ENCODE measurements at places on chromosomes 13 and 19.

- DNase-seq, result no peak
These were observed 38.3 kb upstream of the C19orf12 start for GRCh38 chr19:29753190-29753933.

- no peak for DNase-seq
These were observed 5.0 kb downstream of the PPP1R37 start for GRCh38 chr19:45097776-45098520.

GRCh38 chr13:96020155-96020575 is 33.0 kb downstream of the UGGT2 start:
- DNase-seq, result no peak

- no peak for DNase-seq
These were observed 646 bp downstream of the TMEM161A start for GRCh38 chr19:19137556-19138108.

- no peak for DNase-seq
These were observed 56.4 kb upstream of the MIR17HG start for GRCh38 chr13:91291078-91291477.

DNA sequence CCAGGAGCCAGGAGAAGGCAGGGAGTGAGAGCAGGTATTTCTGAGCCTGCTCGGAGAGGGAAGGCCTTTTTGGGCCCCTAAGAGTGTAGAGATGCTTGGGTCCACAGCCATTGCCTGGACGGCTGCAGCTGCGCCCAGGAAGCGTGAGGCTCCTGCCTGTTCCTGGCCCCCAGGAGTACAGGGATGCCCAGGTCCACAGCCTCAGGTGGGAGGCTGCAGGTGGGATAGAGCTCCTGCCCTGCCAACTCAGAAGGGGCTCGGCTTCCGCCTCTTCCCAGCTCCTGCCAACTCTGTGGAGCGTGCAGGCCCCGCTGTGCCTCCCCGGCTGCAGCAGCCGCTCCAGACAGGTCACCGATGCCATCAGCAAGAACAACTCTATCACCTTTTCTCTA is 351.0 kb upstream of the PCDH20 start:
- DNase-seq, result no peak

DNA sequence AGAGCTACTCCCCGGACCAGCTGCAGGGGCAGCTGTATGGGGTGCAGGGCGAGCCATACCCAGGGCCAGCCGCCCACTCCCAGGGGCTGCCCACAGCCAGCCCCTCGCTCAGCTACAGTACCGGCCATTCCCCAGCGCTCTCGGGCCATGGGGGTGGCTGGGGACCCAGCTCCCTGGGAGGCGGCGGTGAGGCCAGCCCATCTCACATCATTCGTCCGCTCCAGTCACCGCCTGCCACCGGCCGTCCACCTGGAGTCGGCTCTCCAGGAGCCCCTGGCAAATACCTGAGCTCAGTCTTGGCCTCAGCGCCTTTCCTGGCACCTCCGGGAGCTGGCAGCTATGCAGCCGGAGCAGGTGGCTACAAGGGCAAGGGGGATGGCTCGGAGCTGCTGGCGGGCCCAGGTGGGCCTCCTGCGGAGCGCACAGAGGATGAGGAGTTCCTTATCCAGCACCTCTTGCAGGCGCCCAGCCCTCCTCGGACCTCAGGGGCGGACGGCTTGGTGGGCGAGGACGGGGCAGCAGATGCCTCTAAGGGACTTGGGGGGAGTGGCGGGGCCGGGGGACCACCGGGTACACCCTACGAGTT is 4.9 kb downstream of the PRR12 start:
- DNase-seq, result no peak

GRCh38 chr13:94031609-94032008 is 447.9 kb downstream of the DCT start:
- DNase-seq, result no peak

DNA sequence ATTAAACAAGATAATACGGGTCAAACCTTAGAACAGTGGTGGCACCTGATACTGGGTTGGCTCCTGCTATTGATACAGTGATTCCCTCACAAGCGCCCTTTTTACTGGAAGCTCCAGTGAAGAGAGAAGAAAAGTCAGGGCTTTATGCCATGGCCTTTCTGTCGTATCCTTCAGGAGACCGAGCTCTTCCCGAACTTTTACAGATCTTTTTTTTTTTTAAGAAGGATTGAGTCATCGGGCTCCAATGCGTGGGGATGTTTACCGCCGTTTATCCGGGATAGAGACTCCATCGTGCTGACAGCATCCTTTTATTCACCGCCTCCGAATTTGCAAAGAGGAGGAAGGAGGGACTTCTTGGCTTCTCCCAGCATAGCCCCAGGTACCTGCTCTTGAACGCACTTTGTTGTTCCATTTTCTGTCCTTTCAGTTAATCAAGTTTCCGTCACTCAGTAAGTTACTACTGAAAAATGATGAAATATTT is 574 bp downstream of the ZNF227 start:
- no peak for DNase-seq

- DNase-seq, result no peak
These were observed 135.0 kb upstream of the ZNF536 start for GRCh38 chr19:30237140-30237539.

GRCh38 chr13:75312884-75313520 is 169.0 kb downstream of the TBC1D4 start:
- no peak for DNase-seq

DNA sequence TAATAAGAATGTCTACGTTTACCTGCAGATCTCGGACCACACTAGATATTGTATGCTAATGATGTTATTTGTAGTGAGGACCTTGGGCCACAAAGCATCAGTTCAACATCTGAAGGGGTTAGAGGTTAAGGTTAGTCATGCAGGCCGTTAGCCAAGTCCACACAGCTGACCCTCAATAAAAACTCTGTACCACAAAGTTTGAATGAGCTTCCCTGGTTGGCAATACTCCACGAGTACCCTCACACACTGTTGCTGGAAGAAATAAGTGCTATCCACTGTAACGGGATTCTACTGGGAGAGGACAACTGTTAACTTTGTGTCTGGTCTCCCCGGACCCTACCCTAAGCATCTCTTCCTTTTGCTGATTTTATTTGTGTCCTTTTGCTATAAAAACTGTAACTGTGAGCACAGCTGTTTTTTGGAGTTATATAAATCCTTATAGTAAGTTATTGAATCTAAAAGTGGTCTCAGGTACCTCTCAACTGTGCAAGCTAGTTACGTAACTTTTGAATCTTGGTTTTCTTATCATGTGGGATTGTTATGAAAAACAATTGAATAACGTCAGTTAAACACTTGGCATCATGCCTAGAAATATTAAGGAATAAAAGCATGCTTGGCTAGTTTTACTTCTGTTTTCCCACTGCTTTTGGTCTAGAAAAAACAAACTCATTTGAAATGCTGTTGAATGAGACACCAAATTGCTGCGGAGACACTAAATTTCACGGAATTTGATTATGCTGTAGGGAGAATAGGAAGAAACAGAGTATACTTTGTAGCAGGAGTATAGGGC is 181.5 kb downstream of the DNAJC3 start:
- no peak for DNase-seq

DNA sequence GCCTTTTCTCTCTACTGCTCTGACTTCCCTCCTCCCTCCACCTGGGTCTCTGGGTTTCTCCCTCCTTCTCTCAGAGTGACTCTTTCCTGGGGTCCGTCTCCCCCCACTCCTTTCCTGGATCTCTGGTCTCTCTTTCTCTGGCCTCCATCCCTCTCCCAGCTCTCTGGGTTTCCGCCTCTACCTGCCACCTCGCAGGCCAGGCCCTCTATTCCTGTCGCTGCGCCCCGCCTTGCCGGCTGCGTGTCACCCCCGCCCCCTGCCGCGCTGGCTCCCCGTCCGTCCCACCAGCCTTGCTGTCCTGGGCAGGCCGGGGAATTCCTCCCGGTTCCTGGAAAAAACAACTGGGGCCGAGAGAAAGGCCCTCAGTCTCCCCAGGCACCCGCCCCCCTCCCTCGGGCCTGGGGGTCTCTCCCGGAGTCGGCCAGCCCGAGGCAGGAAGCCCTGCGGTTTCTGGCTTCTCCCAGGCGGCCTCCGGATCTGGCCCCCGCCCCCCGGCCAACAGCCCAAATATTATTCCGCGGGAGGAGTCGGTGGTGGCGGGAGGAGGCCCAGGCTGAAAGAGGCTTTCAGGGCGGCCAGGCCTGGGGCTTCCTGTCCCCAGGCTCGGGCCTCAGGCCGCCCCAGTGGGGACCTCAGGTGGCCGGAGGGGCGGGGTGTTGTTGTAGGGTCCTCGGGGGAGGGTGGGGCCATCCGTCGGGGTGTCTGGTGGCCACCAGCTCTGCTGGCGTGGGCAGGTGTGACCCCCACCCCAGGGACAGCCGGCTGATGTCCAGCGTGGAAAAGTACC is 9.3 kb downstream of the IRF2BP1 start:
- DNase-seq, result no peak

DNA sequence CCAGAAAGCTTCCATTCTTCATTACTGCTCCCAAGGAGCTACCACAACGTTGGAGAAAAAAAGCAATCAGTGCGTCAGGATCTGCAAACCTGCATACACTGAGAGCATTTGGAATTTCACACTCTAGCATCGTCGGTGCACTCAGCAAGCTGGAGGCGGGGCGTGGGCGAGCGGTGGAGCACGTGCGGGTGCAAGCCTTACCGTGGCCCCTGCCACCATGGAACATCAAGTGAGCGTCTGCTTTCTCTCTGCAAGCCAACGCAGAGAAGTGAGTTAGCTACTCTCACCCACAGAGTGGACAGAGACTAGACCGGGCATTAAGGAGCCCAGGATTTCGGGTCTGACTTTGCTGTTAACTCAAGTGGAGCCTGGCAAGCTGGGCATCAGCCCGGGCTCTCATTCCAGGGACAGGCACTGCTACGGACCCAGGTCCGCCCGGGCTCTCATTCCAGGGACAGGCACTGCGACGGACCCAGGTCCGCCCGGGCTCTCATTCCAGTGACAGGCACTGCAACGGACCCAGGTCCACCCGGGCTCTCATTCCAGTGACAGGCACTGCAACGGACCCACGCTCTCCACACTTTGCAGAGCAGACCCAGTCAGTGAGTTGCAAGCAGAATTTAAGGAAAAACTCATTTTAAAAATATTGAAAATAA is 124.1 kb upstream of the SPACA7 start:
- no peak for DNase-seq

- DNase-seq, result no peak
These were observed 30.8 kb downstream of the DNAJC3 start for GRCh38 chr13:95707442-95708390.

GRCh38 chr13:45004096-45004495 is 14.8 kb downstream of the GPALPP1 start:
- no peak for DNase-seq

- DNase-seq, result no peak
These were observed 106.5 kb downstream of the ATP11A start for GRCh38 chr13:112796190-112796915.

DNA sequence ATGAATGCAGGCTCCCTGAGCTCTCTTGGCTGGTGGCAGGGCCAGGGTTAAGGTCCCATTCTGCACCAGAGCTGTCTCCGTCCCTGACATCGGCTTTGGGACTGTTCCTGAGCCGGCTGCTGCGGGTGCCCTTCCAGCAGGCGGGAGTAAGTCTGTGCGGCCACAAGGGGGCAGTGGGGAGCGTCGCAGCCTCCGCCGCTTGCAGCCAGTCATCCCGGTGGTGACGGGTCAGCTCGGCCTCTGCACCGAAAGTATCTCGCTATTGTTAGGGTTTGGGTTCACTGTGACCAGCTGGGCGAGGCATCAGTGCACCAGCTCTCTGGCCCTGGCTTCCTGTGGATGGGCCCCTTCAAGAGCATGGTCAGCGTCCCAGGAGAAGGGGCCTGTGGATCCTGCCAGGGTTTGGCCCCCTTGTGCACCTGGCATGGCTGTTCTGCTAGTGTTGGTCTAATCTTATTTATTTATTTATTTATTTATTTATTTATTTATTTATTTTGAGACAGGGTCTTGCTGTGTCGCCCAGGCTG is 15.1 kb downstream of the NDUFB7 start:
- DNase-seq, result peak; percentile 37

DNA sequence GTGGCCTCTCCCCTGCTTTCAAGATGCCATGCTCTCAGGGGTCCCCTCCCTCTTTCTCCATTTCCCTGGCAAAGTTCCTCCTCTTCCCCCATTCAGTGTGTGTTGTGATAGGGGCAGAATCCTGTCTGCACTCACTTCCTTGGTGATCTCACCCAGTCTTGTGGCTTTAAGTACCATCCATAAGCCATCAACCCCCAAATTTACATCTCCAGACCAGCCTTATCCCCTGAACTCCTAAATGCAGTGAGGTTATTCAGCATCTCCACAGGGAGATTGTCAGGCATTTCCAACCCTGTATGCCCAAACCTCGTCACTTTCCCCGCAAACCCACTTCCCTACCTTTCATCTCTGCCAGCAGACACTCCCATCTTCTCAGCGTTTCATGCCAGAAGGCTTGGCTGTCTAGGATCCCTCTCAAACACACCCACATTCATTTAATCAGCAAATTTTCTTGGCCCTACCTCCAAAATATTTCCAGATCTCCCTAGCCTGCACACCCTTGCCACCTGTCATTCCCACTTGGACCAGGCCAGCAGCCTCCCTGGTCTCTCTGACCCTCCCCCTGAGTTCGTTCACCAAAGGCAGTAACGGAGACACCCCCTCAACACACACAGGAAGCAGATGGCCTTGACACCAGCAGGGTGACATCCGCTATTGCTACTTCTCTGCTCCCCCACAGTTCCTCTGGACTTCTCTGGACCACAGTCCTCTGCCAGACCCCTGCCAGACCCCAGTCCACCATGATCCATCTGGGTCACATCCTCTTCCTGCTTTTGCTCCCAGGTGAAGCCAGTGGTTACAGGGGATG is at the start of gene HCST:
Gene HCST, plus strand, starts transcription at position 676 of the 808 bp plus-strand sequence. Its CDS starts 65 bp downstream, at position 741.
- no peak for DNase-seq

- no peak for DNase-seq
These were observed 5.2 kb downstream of the PPP1R14A start for GRCh38 chr19:38250821-38251563.

- no peak for DNase-seq
These were observed 13.2 kb downstream of the SLC46A3 start for GRCh38 chr13:28705461-28706083.

- no peak for DNase-seq
These were observed 2.9 kb upstream of the CCDC9 start for GRCh38 chr19:47253467-47253881.

DNA sequence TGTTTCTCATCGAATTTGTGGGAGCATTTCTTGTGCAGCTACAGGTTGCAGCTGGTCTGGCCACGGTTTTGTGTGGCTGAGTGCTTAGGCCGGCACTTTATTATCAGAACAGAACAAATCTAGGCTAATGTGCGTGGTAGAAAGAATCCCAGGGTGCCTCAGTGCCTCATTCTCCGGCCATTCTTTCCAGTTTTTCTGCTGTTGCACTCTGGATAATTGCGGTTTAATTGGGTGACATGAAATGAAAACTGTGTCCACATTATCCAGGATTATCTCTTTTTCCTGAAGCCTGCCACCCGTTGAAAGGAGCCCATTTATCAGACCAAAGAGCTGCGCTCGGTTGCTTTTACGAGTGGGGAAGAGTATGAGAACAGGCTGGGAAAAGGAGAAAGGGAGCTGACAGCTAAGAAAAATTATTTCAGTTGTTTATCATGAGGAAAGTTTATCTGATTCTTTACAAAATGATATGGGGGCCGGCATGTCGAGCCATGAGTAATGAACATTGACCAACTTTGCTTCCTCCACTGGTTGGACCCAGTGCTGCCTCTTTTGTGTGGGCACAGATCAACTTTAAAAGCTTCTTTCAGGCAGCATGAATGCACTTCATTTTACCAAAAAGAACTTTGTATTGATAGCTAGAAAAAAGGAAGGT is 117.0 kb upstream of the SOX21 start:
- DNase-seq, result no peak
